Liver (tissue), 10 donors: ENCODE measurements at places on chromosomes 2 and 18. TPM values are rescaled to one million over a fixed set of nuclear protein-coding genes. Genes with fewer than 3 reads are reported as not detected.

DNA sequence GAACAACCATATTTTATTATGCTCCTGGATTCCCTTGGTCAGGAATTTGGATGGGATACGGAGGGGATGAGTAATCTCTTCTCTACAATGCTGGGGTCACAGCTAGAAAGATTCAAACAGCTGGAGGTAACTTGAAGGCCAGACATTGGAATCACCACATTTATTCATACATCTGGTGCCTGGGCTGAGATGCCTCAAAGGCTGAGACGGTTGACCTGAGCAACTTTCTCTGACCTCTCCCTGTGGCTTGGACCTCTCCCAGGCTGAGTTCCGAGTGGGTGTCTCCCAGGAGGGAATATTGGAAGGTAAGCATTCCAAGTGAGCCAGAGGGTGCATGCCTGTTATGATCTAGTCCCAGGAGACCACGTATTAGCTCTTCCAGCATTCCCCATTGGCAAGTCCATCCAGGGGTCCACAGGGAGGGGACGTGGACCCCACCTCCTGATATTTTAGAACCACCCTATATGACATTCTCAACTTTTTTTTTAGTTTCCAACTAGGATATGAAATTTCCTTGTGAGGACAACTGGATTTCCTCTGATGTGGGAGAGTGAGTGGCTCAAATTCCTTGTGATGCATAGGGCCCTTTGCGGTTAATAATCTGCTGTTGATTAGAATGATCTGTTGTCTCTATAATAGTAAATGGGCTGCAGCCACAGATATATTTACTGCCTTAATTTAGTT is 101.8 kb downstream of the MRPS9 start:
- H3K4me1 ChIP-seq: peaks cover 4% of the 10 kb centered on the region
- H3K27ac ChIP-seq: no peak overlapping the region
- DNase-seq: no peak
- H3K4me3 ChIP-seq: no peak overlapping the region
- no peaks in the 10 kb centered on the region for H3K36me3 ChIP-seq

DNA sequence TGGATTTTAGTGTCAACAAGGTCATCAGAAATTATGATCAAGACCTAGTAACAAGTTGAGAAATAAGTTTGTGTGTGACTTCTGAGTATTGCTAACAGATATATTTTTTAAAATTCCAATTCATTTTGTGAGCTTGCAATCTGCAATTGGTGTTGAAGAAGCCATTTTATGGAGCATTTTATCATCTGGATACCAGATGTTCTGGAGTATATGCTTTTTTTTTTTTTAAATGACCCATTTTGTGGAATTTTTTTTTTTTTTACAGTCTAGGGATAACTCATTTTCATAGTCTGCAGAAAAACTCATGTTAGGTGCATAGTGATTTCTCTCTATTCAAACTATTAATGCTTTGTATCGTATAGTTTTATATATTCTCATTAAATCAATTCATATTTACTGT is 12.6 kb downstream of the QPCT start:
- no peaks in the 10 kb centered on the region for H3K4me1 ChIP-seq
- no peaks in the 10 kb centered on the region for H3K36me3 ChIP-seq
- H3K4me3 ChIP-seq: no peak overlapping the region
- no peaks in the 10 kb centered on the region for H3K27me3 ChIP-seq

DNA sequence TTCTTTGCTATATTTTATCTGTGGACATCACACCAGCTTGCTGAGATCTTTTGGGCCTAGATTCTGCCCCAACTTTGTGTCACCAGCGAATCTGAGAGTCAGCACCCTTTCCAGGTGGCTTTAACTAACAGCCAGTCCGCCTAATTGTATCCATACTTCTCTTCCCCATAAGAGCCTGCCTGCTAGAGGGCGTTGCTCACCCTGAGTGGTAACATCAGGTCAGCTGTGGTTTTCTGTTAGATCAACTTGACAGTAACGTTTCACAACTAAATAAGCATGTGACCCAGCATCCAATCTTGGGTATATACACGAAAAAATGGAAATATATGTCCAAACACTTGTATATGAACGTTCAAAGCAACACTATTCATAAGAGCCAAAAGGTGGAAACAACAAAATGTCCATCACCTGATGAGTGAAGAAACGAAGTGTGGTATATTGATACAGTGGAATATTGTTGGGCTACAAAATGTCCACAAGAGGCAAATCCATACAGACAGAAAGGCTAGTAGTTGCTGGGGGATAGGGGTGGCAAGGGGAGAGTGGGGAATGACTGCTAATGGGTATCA is 24.9 kb downstream of the EFHD1 start:
- DNase-seq: no peak
- H3K4me3 ChIP-seq: no peak overlapping the region
- no peaks in the 10 kb centered on the region for H3K36me3 ChIP-seq
- H3K4me1 ChIP-seq: no peaks in the 10 kb centered on the region
- no peak overlapping the region for H3K27ac ChIP-seq
- H3K27me3 ChIP-seq: no peaks in the 10 kb centered on the region

DNA sequence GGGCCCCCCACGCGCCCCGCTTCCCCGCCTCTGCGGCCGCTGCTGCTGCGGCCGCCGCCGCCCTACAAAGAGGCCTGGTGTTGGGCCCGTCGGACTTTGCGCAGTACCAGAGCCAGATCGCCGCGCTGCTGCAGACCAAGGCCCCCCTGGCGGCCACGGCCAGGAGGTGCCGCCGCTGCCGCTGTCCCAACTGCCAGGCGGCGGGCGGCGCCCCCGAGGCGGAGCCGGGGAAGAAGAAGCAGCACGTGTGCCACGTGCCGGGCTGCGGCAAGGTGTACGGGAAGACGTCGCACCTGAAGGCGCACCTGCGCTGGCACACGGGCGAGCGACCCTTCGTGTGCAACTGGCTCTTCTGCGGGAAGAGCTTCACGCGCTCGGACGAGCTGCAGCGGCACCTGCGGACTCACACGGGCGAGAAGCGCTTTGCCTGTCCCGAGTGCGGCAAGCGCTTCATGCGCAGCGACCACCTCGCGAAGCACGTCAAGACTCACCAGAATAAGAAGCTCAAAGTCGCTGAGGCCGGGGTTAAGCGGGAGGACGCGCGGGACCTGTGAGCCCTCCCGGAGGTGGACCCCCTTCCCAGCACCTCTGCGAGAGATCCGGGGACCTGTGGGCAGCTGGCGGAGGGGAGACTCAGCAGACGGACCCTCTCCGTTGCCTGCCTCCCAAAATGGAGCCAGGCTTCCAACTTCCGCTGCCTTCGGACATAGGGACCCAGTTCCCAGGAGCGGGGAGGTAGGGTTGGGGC is 1.9 kb downstream of the SP5 start:
- H3K4me3 ChIP-seq: no peak overlapping the region
- H3K4me1 ChIP-seq: peaks cover 20% of the 10 kb centered on the region
- DNase-seq: peak; percentile 55
- no peak overlapping the region for H3K27ac ChIP-seq

Gene POMC
- 0.84 TPM for total RNA-seq
